ENCODE measurements at places on chromosomes 16 and 17.

GRCh38 chr16:8088820-8089338, 501.4 kb downstream of the TMEM114 start:
- no peak for ATAC-seq
- H3K4me3 ChIP-seq = no peak overlapping the region
- no peaks in the 10 kb centered on the region for H3K36me3 ChIP-seq
- H3K4me1 ChIP-seq = no peaks in the 10 kb centered on the region
- no peaks in the 10 kb centered on the region for H3K27me3 ChIP-seq

GRCh38 chr17:725084-725483, 7.3 kb upstream of the TLCD3A start:
- H3K27ac ChIP-seq = no peak overlapping the region
- H3K36me3 ChIP-seq = no peaks in the 10 kb centered on the region
- ATAC-seq = no peak
- H3K27me3 ChIP-seq = no peaks in the 10 kb centered on the region

DNA sequence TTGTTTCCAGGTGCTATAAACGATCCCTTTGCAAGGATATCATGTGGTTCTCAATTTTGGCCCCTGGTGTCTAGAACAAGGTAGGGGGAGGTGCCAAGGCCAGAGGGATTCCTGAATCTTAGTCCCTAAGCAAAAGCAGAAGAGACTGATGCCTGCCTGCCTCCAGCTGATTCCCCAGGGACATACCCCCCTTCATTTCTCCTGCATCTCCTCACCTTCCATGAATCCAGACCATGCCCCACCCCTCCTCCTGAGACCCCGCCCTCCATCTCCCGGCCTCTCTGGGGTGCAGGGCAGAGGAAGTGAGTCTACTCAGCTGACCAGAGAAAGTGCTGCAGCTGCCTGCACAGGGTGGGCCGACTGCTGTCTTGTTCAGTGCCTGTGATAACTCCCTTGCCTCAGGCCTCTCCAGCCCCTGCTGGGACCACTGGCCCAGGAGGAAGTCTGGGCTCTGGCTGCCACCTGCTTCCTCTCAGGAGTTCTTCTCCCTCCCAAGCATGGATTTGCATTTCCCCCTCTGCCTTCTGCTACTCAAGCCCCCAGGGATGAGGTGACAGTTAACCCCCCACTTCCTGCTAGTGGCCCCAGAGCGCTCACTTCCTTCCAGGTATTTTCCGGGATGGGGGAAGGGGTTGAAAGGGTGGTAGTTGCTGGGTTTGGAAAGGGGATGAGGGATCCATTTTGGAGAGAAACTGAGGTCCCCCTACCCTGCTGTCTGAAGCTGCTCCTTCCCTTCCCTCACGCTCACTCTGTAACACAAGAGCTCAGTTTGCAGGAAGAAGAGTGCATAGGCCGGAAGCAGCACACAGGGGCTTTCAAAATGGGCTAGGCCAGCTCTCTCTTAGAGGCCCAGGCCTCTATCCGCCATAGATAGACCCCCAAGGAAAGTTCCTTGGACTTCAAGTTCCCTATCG, 10.5 kb upstream of the TSPOAP1 start:
- peak; percentile 67 for ATAC-seq
- peak overlapping the region; percentile 98 for H3K4me3 ChIP-seq
- no peaks in the 10 kb centered on the region for H3K27me3 ChIP-seq
- H3K4me1 ChIP-seq = peaks cover 91% of the 10 kb centered on the region
- H3K36me3 ChIP-seq = peaks cover 25% of the 10 kb centered on the region
- peak overlapping the region; percentile 100 for H3K27ac ChIP-seq

DNA sequence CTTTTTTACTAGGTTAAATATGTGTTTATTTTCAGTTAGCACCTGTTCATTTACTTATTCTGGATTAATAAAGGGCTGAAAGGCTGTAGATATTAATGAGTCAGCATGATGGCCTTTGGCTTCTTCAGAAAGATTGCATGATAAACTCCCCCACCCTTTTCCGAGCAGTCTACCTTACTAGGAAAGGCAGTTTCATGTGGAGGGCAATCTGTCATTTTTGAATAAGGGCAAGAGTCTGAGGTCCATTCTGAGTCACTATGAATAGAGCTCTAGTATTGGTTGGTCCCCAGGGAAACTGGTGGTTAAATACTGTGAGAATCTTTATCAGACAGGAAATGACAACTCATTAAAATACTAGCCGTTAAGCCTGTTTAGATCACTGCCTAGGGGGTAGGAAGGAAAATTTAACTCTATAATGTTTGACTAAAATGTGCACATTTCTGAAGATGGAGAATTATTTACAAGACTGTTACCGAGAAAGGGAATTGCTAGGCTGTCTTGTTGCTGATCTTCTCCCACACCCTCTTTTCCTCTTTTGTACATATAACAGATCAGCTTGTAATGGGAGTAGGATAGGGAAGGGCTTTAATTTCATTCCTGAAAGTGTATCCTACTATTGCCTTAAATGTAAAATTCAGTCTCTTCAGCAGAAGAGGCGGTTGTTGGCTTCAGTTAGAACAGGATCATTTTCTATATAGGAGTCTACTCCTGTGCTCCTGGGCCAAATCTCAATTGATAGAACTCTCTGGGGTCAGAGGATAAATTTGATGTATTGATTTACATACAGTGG, 63.3 kb downstream of the TUBD1 start:
- no peaks in the 10 kb centered on the region for H3K36me3 ChIP-seq
- no peaks in the 10 kb centered on the region for H3K27me3 ChIP-seq
- H3K27ac ChIP-seq = peak overlapping the region; percentile 97
- H3K4me3 ChIP-seq = peak overlapping the region; percentile 77

DNA sequence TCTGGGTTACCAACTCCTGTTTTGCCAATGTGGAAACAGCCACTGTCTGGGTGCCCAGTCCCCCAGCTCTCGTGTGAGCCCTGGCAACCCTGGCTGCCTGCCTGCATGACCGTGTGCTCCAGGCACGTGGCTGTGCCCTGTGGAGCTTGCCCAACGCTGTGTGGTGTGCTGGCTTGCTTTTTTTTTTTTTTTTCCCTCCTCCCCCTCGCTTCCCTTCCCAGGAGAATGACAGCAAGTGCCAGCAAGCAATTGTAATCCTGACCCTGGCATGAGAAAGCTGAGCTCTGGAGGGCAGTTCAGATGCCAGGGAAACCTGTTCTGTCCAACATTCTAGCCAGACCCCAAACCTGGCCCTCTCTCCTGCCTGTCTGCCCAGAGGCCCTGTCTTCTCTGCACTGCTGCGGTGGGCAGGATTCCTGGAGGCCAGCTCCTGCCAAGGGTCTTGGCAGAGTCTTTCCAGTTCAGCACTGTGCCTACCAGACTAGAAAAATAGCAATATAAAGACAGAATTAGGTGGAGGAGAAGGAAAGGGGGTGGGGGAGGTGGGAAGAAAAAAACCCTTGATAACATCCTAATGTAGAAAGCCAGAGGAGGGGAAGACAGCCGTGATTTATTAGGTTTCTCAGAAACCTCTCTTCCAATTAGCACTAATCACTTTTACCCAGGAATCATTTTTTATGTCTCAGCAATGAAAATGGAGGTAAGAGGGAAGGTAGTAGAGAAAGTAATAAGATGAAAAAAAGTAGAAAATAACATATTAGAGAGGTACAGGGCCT, 9.0 kb downstream of the HLF start:
- no peak overlapping the region for H3K27ac ChIP-seq
- ATAC-seq = no peak
- H3K4me1 ChIP-seq = no peaks in the 10 kb centered on the region
- H3K36me3 ChIP-seq = no peaks in the 10 kb centered on the region
- H3K27me3 ChIP-seq = peaks cover 63% of the 10 kb centered on the region

DNA sequence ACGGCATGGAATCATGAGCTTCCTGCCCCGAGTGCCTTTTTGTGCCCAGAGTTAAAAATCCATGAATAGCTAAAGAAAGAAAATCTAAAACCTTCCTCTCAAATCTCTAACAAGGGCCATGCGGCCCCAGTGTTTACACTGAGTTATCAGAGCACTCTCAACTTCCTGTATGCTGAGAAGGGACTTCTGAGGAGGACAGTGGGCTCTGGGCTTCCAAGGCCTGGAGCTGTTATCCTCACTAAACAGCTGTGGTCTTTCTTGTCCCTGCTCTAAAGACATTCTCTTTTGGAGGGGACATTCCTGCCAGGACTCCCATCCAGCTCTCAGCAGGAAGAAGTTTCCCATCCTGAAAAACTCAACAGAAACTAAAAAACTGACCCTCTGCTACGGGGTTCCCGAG, 135.6 kb downstream of the AATF start:
- no peak overlapping the region for H3K4me3 ChIP-seq
- H3K36me3 ChIP-seq = peaks cover 45% of the 10 kb centered on the region
- H3K27me3 ChIP-seq = no peaks in the 10 kb centered on the region
- no peak overlapping the region for H3K27ac ChIP-seq
- H3K4me1 ChIP-seq = no peaks in the 10 kb centered on the region
- no peak for ATAC-seq

- no peaks in the 10 kb centered on the region for H3K27me3 ChIP-seq
- no peak for ATAC-seq
- no peak overlapping the region for H3K27ac ChIP-seq
Observed at GRCh38 chr16:69130461-69130860, 1.9 kb downstream of the CHTF8 start.

DNA sequence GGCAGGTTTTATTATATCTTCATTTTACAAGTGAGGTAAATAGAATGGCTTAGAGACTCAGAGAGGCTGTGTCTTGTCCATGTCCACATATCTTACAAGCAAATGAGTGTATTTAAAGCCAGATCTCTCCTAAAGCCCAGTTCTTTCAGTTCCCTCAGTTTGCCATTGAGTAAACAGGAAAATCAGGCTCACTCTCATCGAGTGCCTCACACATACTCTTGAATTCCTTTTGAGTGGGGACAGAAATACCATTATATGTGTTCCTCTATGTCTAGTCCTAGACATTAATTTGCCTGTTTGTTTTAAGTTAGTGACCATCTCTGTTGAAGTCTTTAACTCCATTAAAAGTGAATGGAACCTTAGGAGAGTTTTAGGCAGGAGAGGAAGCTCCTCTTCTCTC, 40.1 kb downstream of the BPTF start:
- H3K36me3 ChIP-seq = peaks cover 53% of the 10 kb centered on the region
- H3K27me3 ChIP-seq = no peaks in the 10 kb centered on the region
- H3K27ac ChIP-seq = no peak overlapping the region
- H3K4me1 ChIP-seq = peaks cover 48% of the 10 kb centered on the region
- no peak overlapping the region for H3K4me3 ChIP-seq

- ATAC-seq = no peak
- peaks cover 14% of the 10 kb centered on the region for H3K27me3 ChIP-seq
- no peaks in the 10 kb centered on the region for H3K36me3 ChIP-seq
- no peak overlapping the region for H3K27ac ChIP-seq
- H3K4me1 ChIP-seq = no peaks in the 10 kb centered on the region
Observed at GRCh38 chr16:9593440-9593839, 502.0 kb downstream of the HAPSTR1 start.

- H3K4me1 ChIP-seq = no peaks in the 10 kb centered on the region
- no peak overlapping the region for H3K4me3 ChIP-seq
- H3K36me3 ChIP-seq = no peaks in the 10 kb centered on the region
- no peak for ATAC-seq
- H3K27ac ChIP-seq = no peak overlapping the region
- no peaks in the 10 kb centered on the region for H3K27me3 ChIP-seq
Observed at GRCh38 chr17:71748872-71749271, 371.9 kb upstream of the SOX9 start.

DNA sequence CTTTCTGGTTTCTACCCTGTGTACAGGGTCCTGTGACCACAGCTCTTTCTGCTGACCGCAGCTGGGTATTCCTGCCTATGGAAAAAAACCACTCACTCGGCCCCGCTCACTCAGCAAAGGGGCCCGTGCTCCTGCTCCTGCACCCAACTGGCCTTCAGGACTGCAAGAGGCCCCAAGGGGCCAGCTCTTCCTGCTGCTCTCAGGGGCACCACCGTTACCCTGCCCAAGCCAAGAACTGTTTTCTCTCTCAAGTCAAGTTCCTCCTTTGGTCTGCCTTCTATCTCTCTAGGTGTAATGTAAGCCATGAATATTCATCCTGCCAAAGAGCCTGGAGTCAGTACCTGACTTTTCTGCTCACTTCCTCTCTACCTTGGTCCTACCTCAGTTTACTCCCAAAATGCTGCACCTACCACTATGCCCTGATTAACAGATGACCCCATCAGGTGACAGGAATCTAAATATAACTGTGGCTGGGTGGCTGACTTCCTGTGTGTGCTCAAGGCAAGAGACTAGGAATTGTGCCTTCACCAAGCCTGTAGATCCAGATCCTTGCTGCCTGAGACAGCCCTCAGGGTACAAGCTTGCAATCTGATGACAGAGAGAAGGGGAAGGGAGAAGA, 20.4 kb upstream of the SCIMP start:
- H3K27ac ChIP-seq = peak overlapping the region; percentile 80
- peak overlapping the region; percentile 54 for H3K4me3 ChIP-seq
- peak; percentile 91 for ATAC-seq

DNA sequence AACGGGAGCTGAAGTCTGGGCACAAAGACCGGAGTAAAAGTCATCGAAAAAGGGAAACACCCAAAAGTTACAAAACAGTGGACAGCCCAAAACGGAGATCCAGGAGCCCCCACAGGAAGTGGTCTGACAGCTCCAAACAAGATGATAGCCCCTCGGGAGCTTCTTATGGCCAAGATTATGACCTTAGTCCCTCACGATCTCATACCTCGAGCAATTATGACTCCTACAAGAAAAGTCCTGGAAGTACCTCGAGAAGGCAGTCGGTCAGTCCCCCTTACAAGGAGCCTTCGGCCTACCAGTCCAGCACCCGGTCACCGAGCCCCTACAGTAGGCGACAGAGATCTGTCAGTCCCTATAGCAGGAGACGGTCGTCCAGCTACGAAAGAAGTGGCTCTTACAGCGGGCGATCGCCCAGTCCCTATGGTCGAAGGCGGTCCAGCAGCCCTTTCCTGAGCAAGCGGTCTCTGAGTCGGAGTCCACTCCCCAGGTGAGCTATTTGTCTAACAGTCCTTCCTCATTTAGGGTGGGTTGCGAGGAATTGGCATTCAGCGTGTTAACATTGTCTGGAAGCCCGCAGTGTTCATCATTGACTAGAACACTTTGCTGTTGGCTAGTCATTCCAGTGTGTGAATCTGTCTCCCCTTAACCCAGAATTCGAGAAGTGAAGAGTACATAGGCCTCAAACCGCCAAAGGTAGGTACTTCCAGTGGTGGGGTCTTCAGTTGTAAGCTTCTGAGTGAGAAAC, 1.5 kb downstream of the CDK12 start:
- no peaks in the 10 kb centered on the region for H3K27me3 ChIP-seq
- peaks cover 50% of the 10 kb centered on the region for H3K4me1 ChIP-seq

- H3K4me1 ChIP-seq = peaks cover 62% of the 10 kb centered on the region
- H3K4me3 ChIP-seq = peak overlapping the region; percentile 53
- peaks cover 40% of the 10 kb centered on the region for H3K36me3 ChIP-seq
- H3K27me3 ChIP-seq = peaks cover under 1% of the 10 kb centered on the region
Observed at GRCh38 chr16:89563639-89564392, 3.3 kb downstream of the RPL13 start.

Data from stimulated activated memory B cell treated with anti-CD40 and anti-IgM and Interleukin-4, amounts not matched to agents 10 μg/mL and 1 μg/mL and 100 μg/mL, for 72 hours (primary cell).